ENCODE measurements at places on chromosomes 5 and 9. TPM values are rescaled to one million over a fixed set of nuclear protein-coding genes. Genes with fewer than 3 reads are reported as not detected.

GRCh38 chr9:76655121-76655541, 109.1 kb upstream of the PCA3 start:
- DNase-seq, result no peak

- no peak for DNase-seq
Observed at GRCh38 chr5:148963664-148964063, 99.2 kb downstream of the SH3TC2 start.

Gene CDKN2A
- 1.8 TPM for total RNA-seq

Gene SHOC1
- not detected for total RNA-seq

Gene TAF11L6
- total RNA-seq, result not detected

DNA sequence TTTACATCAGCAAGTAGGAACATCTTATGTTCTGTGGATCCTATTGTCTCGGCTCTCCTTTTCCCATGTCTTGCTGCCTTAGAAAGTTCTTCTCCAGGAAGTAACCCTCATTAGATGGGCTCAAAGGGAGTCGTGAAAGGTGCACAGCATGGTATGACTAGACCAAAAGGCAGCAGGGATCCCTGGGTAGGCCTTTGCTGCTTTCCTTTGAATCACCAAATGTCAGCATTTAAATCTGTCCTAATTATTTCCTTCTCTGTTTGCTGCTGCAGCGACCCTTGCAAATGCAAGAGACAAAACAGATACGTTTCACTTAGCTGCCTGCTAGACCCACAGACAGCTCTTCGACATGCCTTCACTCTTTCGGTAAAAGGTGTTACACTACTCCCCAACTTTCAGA, 218.4 kb downstream of the ACTL7B start:
- no peak for DNase-seq

Gene GLIPR2
- 26.0 TPM for total RNA-seq

DNA sequence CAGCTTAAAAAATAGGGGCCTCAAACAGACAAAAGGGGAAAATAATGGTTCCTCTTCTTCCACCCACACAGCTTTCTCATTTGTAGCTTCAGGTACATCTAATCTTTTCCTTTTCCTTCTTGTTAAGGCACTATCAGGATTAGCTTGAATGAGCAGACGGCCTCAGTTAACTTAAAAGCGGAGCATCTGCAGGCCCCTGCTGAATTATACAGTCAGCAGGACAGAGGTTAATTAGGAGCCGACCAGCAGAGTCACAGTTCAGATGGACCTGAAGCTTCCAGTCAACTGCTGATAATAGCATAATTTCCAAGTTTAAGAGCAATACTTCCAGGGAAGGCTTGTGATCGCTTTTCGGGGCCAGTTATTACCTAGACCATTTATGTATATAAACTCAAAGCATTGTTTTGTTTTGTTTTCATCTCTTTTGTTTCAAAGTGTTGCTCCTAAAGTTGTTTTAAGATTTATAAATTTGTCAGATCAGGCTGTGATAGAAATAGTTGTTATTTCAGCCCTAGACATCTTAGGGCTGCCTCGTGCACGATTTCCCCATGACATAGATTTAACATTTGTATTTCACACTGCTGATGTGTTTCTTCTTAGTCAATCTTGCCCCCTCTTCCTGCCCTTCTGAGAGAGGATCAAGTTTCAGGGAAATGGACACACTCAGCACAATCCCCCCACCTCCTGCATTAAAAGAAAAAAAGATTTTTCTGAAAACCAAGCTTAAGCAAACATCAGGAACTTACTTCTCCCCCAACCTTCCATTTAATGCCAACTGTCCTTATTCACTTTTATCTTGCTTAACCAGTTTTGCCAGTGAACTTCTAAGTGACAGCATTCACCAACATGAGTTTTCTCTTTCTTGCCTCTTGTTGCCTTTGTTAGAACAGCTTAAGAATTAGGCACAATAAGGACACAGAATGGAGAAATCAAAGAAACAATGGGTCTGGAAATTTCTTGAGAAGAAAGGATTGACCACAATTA, 449.8 kb downstream of the ARHGEF28 start:
- DNase-seq, result no peak

Gene TRPM3
- total RNA-seq, result 0.22 TPM
